ENCODE measurements at places on chromosomes 12 and 14.

DNA sequence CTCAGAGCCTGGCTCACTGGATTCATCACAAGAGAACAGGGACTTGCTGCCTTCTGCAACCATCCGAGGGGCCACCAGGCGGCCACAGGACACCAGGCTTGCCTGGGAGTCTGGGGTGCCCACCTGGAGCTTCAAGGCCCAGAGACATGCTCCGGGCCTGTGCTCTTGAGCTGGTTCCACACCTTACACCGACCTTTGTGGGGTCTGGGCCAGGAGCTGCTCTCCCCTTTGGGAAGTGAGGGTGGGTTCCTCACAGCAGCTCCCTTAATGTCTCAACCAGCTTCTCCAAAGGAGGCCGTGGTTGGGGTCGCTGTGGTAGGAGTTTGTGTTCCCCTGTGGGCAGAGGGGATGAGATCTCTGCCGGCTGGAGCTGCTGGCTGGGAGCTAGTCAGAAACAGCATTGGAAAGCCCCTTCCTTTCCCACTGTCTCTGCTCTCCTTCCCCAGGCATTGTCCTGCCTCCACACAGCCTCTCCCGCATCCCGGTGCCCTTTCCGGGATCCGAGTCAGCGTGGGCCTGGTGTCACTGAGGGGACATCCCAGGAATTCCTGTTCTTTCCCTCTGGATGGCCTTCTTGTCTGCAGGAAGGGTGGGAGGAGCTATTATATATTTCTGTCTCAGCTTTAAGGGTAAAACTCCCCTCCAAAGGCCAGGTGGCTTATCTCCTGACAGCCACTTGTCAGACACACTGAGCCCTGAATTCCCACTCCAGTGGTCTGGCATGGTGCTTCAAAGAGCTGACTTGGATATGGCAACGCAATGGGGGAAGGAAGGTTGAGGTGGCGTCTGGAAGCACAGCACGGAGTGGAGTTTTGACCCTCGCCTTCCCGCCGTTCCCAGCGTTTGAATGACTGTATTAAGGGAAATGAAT lies 5.1 kb upstream of the PAPLN start:
- DNase-seq: peak; percentile 83

DNA sequence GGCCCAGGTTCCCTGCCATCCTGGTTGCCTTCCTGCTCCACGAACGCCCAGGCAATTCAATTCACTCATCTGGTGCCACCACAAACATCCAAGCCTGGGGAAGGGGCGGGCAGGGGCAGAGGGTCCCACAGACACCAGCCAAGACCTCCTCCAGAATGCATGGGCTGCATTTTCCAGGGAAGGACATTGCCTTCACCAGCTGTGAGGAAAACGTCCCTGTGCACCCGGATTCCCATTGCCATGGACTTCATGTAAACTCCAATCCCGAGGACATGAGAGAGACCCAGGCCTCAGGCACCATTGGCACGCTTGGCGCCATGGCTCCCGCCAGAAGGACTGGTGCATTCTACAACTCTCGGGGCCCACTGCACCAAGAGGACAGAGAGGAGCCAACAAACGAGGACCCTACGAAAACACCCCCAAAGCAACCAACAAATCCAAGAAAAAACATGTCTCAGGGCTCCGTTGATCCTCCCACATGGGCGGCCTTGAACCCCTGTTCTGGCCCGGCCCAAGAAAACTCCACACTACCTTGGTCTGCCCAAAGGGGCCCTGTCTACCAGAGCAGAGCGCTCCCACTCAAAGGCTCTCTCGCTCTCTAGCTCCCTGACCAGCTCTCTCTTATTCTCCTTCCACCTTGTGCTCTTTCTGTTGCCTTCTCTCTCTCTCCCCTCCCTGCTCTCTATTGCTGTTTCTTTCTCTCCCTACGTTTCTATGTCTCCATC lies 183.9 kb downstream of the ALG10 start:
- DNase-seq: no peak

GRCh38 chr14:92540472-92541048 lies 27.0 kb downstream of the RIN3 start:
- DNase-seq: no peak

DNA sequence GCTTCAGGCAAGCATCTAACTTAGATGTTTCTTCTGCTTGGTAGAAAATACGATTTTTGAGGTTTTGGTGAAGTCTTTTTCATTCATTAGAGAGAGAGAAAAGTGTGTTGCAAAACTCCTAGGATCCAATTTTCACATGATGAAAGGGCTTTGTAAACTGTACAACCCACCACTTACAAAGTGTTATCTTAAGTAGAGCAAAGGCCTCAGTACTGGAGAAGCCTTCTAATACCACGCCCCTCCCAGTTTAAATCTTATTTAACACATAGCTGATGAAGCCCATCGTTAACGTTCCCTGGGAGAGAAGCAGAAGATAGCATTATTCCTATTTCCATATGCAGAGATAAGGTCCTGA lies 869 bp downstream of the APOLD1 start:
- DNase-seq: no peak

DNA sequence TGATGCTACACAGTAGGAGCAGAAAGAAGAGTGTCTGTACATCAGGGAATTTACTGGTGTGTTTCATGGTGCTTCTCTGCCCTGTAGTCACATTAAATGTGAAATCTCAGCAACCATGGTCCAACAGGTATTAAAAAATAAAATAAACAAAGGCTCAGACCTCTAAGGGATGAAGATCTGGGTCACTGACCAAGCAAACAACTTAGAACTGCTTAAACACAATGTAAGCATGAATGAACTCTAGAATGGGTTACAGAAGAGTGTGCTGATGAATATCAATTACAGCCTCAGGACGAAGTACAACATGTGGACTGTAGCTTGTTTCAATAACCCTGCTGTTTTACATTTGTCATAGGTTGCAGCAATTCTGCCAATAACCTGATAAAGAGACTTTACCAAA lies 47.4 kb downstream of the SLC35F4 start:
- DNase-seq: no peak

- DNase-seq: peak; percentile 29
Observed at GRCh38 chr14:58638231-58639197, 752 bp downstream of the DACT1 start.

DNA sequence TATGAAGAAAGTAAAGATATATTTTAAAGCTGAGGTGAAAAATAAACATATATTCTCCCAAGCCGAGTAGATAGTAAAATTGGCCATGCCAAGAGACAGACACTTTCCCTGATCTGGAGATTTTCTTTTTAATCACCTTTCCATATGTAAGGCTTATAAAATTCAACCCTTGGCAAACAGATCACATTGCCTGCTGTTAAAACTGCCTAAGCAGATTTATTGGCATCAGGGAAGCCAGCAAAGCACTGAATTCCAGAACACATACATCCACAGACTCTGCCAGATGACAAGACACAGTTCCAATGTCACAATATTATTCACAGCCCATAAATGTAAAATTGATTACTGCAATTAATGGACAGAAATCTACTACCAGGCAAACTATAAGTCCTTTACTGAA lies 78.2 kb upstream of the GARIN2 start:
- DNase-seq: no peak

DNA sequence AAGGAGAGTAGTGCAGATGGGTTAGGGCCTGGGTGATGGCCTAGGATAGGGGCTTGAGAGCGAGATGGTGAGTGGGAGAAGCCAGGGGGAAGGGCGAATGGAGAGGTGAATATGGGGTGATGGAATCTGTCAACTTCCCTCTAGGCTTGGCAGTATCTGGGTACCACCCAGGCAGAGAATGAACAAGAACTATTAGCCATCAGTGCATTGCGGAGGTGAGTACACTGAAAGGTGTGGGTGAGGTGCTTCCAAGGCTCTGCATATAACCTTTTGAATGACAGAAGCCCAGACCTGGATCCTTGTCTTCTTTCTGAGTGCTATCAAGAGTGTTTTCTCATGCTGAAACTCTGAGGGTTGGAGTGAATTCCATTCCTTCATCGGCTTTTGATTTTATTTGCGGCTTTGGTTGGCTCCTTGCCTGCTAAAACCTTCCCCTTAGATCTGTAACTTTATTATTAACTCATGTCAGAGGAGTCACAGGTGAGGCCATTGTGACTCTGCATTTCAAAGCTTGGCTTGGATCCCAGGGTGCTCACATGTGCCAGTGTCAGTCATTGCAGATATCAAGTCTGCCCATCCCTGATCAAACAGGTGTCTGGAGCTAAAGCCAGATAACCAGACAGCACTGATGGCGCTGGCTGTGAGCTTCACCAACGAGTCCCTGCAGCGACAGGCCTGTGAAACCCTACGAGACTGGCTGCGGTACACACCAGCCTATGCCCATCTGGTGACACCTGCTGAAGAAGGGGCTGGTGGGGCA lies 18.6 kb downstream of the PEX5 start:
- no peak for DNase-seq

GRCh38 chr12:61250303-61250702 lies 1009.9 kb upstream of the USP15 start:
- no peak for DNase-seq

DNA sequence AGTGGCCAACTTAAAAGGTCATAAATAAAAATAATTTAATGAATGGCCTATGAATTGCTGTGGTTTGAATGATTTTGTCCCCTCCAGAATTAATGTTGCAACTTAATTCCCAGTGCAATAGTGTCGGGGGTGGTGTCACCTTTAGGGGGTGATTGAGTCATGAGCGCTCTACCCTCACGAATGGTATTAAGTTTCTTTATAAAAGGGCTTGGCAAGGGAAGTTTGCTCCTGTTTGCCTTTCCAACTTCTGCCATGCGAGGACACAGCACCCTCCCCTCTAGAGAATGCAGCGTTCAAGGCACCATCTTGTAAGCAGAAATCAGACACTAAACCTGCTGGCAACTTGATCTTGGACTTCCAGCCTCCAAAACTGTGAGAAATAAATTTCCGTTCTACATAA lies 253.3 kb downstream of the ATXN7L3B start:
- DNase-seq: no peak

- DNase-seq: no peak
Observed at GRCh38 chr14:21109377-21110138, 8.7 kb downstream of the TMEM253 start.

- no peak for DNase-seq
Observed at GRCh38 chr14:55136885-55137786, 8.1 kb downstream of the LGALS3 start.

DNA sequence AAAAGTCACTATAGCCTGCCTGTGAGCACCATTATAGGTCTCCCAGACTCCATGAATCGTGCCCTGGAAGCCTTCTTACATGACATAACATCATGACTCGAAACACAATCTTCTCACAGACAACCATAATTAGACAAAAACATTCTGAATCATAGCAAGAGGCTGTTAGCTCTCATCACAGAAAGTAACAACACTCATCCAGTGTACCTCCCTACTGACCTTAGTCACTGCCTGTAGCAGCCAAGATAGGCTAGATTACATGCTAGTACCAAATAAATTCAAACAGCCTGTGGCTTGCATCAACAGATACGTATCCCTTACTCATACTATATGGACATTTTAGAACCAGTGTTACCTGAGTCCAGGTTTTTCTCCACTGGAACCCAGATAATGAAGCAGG lies 663.8 kb upstream of the FOXG1 start:
- no peak for DNase-seq

DNA sequence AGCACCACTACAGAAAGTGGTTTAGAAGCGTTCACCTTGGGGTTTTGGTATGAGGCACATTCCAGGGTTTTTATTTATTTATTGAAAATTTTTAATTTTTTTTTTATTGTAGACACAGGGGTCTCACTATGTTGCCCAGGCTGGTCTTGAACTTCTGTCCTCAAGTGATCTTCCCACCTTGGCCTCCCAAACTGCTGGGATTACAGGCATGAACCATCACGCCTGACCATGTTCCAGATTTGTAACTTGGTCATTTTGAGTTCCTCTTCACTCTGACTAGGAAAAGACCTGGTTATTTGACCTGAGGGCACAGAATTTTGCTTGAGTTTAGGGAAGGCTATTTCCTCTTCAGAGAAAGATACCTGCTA lies 3.1 kb downstream of the MLEC start:
- DNase-seq: no peak
